ENCODE measurements at places on chromosomes 11 and 22. TPM values are rescaled to one million over a fixed set of nuclear protein-coding genes. Genes with fewer than 3 reads are reported as not detected.

GRCh38 chr11:66361502-66361941, 10.0 kb downstream of the SLC29A2 start:
- H3K27me3 ChIP-seq: no peaks in the 10 kb centered on the region
- no peak for DNase-seq
- H3K27ac ChIP-seq: no peak overlapping the region
- H3K36me3 ChIP-seq: peaks cover 4% of the 10 kb centered on the region

DNA sequence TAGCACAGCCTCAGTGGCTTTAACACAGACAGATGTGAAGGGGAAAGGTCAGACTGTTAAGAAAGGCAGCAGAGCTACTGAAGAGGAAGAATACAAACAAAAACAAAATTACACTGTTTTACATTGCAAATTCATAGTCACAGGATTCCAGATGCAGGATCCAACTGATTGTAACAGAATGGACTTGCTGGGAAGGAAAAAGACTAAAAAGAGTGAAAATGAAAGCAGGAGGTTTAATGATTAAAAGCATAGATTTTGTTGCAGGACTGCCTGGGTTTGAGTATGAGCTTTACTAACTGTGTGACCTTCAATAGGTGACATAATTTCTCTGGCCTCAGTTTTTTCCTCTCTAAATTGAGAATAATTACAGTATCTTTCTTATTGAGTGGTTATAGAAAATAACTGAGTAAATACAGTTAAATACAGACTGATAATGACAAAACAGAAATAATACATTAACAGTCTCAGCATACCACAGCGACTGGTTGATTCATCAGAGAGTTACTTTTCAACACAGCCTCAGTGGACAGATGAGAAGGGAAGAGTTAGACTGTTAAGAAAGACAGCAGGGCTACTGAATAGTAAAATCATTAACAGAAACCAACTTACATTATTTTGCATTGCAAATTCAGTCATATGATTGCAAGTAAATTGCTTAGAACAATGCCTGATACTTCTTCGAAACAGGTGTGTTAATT, 704.2 kb upstream of the TENM4 start:
- H3K27me3 ChIP-seq: no peaks in the 10 kb centered on the region
- H3K4me1 ChIP-seq: no peaks in the 10 kb centered on the region
- no peak overlapping the region for H3K27ac ChIP-seq

DNA sequence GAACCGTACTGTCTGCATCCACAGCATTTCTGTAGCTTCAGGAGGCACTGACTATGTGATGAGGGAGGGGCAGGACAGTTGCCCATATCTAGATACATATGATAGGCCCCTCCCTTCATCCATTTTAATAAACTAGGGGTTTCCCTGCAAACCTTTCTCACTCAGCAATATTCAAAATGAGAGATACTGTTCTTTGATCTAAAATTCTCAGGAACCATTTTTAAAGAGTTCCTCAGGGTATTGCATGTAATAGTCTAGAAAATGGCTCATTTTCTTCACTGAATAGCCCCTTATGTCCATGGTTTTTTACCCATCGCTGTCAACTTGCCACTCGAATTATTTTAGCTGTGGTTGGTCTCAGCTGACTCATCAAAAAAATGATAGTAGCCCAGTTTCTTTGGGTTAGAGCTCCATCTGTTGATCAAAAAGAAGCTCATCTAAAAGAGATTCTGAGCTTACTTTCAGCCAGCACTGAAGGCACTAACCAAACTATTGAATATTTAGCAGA, 37.0 kb upstream of the DNAJB7 start:
- H3K27me3 ChIP-seq: no peaks in the 10 kb centered on the region
- DNase-seq: no peak
- H3K4me1 ChIP-seq: no peaks in the 10 kb centered on the region
- H3K36me3 ChIP-seq: peaks cover 2% of the 10 kb centered on the region
- no peak overlapping the region for H3K27ac ChIP-seq

DNA sequence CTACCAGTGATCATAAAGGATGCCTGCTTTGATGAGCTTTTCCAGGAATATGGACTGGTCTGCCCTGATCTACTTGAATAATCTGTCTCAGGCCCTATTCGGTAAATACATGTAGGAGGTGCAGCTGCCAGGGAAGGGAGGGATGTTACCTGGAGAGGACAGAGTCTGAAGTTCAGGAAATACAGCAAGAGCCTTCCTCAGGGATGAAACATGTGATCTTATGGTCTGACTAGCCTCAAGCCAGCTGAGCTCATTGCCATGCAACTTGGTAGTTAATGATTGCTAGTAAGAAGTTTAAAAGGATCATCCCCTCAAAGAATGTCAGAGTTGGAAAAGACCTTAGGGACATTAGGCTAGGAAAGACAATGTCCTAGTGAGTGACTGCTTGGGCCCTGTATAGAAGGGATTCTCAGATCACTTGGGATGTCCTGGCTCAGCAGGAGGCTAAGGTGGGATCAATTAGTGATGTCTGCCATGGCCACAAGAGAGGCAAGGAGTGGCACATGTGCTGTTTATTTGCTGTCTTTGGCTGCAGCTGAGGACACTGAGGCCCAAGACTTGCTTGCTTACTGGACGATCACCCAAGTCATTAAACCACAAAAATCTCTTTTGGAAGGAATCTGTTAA, 18.5 kb downstream of the PTPRJ start:
- no peaks in the 10 kb centered on the region for H3K36me3 ChIP-seq
- DNase-seq: no peak
- H3K4me1 ChIP-seq: peaks cover 29% of the 10 kb centered on the region
- H3K27ac ChIP-seq: peak overlapping the region; percentile 82

- no peak overlapping the region for H3K4me3 ChIP-seq
- no peaks in the 10 kb centered on the region for H3K36me3 ChIP-seq
- H3K27ac ChIP-seq: no peak overlapping the region
- no peaks in the 10 kb centered on the region for H3K4me1 ChIP-seq
Observed at GRCh38 chr11:44047298-44047697, 483 bp upstream of the ACCSL start.

- H3K4me1 ChIP-seq: peaks cover 27% of the 10 kb centered on the region
- no peaks in the 10 kb centered on the region for H3K27me3 ChIP-seq
- peak; percentile 72 for DNase-seq
- H3K36me3 ChIP-seq: peaks cover 3% of the 10 kb centered on the region
- peak overlapping the region; percentile 88 for H3K4me3 ChIP-seq
Observed at GRCh38 chr11:57514538-57515331, 767 bp downstream of the SLC43A1 start.

GRCh38 chr11:115623021-115623451, 118.8 kb upstream of the CADM1 start:
- H3K4me3 ChIP-seq: no peak overlapping the region
- H3K4me1 ChIP-seq: no peaks in the 10 kb centered on the region
- no peak overlapping the region for H3K27ac ChIP-seq
- no peak for DNase-seq
- no peaks in the 10 kb centered on the region for H3K36me3 ChIP-seq

GRCh38 chr11:29300420-29300819, 716.4 kb downstream of the KCNA4 start:
- no peaks in the 10 kb centered on the region for H3K36me3 ChIP-seq
- no peak overlapping the region for H3K27ac ChIP-seq
- DNase-seq: no peak
- H3K4me3 ChIP-seq: no peak overlapping the region
- peaks cover 12% of the 10 kb centered on the region for H3K4me1 ChIP-seq

DNA sequence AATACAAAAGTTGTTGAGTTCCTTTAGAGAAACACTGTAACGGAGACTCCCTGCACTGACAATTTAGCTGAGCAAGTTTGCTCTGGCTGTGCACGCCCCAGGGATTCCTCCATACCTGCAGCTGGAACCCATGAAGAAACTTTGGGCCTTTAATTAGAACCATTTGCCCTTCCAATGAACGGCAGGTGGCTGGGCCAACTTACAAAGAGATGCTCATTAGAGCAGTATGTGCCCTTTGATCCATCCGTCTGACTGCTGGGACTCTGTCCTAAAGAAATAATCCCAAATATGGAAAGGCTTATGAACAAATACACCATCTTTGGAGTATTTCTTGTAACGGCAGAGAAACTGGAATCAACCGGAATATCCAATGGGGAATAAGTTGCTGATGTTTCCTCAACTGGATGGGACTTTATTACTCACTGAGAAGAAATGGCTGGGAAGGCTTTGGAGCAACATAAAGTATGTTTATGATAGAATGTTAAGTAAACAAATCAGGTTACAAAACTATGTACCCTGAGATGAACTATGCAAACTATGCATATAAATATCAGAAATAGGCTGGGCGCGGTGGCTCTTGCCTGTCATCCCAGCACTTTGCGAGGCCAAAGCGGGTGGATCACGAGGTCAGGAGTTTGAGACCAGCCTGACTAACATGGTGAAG, 24.4 kb upstream of the FBLN1 start:
- no peak overlapping the region for H3K4me3 ChIP-seq
- no peak for DNase-seq
- no peak overlapping the region for H3K27ac ChIP-seq
- no peaks in the 10 kb centered on the region for H3K4me1 ChIP-seq

GRCh38 chr22:37610480-37611129, 2.0 kb downstream of the GGA1 start:
- peak overlapping the region; percentile 33 for H3K27ac ChIP-seq
- H3K36me3 ChIP-seq: peaks cover 2% of the 10 kb centered on the region
- H3K27me3 ChIP-seq: no peaks in the 10 kb centered on the region

GRCh38 chr11:63179432-63180041, 35.5 kb upstream of the SLC22A24 start:
- H3K27ac ChIP-seq: no peak overlapping the region
- peaks cover 53% of the 10 kb centered on the region for H3K36me3 ChIP-seq
- no peaks in the 10 kb centered on the region for H3K4me1 ChIP-seq
- DNase-seq: no peak

- H3K27ac ChIP-seq: peak overlapping the region; percentile 99
- peaks cover 21% of the 10 kb centered on the region for H3K4me1 ChIP-seq
- H3K36me3 ChIP-seq: peaks cover 18% of the 10 kb centered on the region
- H3K4me3 ChIP-seq: peak overlapping the region; percentile 93
- no peaks in the 10 kb centered on the region for H3K27me3 ChIP-seq
Observed at GRCh38 chr22:38755155-38755910, 465 bp downstream of the SUN2 start.

- no peak for DNase-seq
- H3K4me1 ChIP-seq: no peaks in the 10 kb centered on the region
- H3K4me3 ChIP-seq: no peak overlapping the region
Observed at GRCh38 chr22:44311104-44311854, 1.5 kb downstream of the SHISAL1 start.

- no peak for DNase-seq
- H3K4me3 ChIP-seq: peak overlapping the region; percentile 51
- no peak overlapping the region for H3K27ac ChIP-seq
- H3K4me1 ChIP-seq: peaks cover 22% of the 10 kb centered on the region
Observed at GRCh38 chr11:111541254-111542061, 938 bp downstream of the LAYN start.

- peaks cover 17% of the 10 kb centered on the region for H3K4me1 ChIP-seq
- no peaks in the 10 kb centered on the region for H3K27me3 ChIP-seq
- H3K36me3 ChIP-seq: no peaks in the 10 kb centered on the region
- no peak overlapping the region for H3K4me3 ChIP-seq
Observed at GRCh38 chr22:31947296-31947695, 3.0 kb downstream of the YWHAH start.

- H3K27me3 ChIP-seq: no peaks in the 10 kb centered on the region
- H3K36me3 ChIP-seq: peaks cover 2% of the 10 kb centered on the region
- peak overlapping the region; percentile 44 for H3K4me3 ChIP-seq
- peak; percentile 74 for DNase-seq
- peak overlapping the region; percentile 96 for H3K27ac ChIP-seq
- peaks cover 45% of the 10 kb centered on the region for H3K4me1 ChIP-seq
Observed at GRCh38 chr11:66289548-66290329, 796 bp upstream of the YIF1A start.

- H3K27me3 ChIP-seq: no peaks in the 10 kb centered on the region
- no peaks in the 10 kb centered on the region for H3K36me3 ChIP-seq
- no peak overlapping the region for H3K27ac ChIP-seq
- no peak overlapping the region for H3K4me3 ChIP-seq
- H3K4me1 ChIP-seq: no peaks in the 10 kb centered on the region
Observed at GRCh38 chr11:57539342-57539741, 1.9 kb downstream of the SMTNL1 start.

DNA sequence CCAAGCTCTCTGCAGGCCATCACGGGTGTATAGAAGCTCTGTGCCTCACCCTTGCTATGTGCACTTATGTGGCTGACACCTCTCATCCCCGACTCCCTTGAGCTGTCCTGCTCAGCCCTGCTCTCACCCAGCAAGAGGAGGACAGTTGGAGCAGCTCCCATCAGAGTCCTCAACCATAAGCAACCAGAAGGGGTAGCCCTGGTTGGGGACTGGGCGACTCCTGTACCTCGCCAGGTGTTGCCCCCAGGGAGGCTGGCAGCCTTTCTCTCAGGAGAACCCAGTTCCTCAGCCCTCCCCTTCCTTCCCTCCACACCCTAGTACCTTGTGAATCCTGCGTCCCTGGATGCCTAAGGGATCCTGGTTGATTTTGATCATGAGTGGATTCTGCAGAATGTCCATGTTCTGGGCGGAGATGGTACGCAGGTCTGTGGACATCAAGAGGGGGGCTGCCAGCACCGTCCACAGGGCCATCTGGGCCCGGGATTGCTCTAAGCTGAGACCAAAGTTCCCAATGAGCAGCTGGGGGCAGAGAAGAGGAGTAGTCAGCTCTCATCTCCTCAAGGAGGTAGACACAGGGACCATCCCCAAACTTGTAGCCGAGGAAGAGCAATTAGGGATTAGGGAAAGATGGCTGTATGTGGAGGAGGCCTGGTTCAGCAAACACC, 8.0 kb downstream of the NAGA start:
- peaks cover 29% of the 10 kb centered on the region for H3K36me3 ChIP-seq
- DNase-seq: no peak
- H3K27me3 ChIP-seq: no peaks in the 10 kb centered on the region
- no peak overlapping the region for H3K27ac ChIP-seq

- no peak overlapping the region for H3K4me3 ChIP-seq
- DNase-seq: no peak
- H3K4me1 ChIP-seq: no peaks in the 10 kb centered on the region
- H3K27ac ChIP-seq: no peak overlapping the region
Observed at GRCh38 chr11:105574974-105575373, 34.9 kb upstream of the GRIA4 start.

GRCh38 chr11:63680834-63681320, 423 bp upstream of the RTN3 start:
- H3K27ac ChIP-seq: peak overlapping the region; percentile 97
- no peaks in the 10 kb centered on the region for H3K27me3 ChIP-seq
- peaks cover 17% of the 10 kb centered on the region for H3K4me1 ChIP-seq
- no peak for DNase-seq
- no peaks in the 10 kb centered on the region for H3K36me3 ChIP-seq

DNA sequence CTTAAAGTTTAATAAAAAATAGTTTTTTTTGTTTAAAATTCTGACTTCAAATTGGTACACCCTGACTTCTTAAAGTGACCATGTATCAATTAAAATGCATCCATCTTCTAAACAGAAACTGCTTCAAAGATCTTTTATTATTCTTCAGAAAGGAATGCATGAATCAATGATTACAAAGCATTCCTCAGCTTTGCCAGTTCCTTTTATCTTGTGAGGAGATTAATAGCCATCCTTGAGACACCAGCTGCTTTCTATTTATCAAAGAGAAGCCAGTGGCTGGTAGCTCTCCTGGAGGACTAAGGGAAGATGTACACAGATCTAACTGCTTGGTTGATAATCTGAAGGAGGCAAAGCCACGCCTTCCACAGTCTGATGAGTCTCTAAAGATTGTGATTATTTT, 2222.5 kb downstream of the LRRC4C start:
- H3K27me3 ChIP-seq: no peaks in the 10 kb centered on the region
- no peak overlapping the region for H3K27ac ChIP-seq
- no peaks in the 10 kb centered on the region for H3K36me3 ChIP-seq
- no peak overlapping the region for H3K4me3 ChIP-seq
- no peak for DNase-seq

Gene TYR
- total RNA-seq: not detected

Gene CRYBB3
- total RNA-seq: not detected

Gene PARVA
- 3.1 TPM for total RNA-seq

Gene OR52E8
- not detected for total RNA-seq

Gene TRPM5
- not detected for total RNA-seq

Gene ANGPTL5
- not detected for total RNA-seq

Gene TMEM45B
- 6.3 TPM for total RNA-seq

Gene CTSD
- 374 TPM for total RNA-seq

Gene NAALAD2
- total RNA-seq: 3.3 TPM

Gene IL17REL
- not detected for total RNA-seq

Gene OR5B21
- total RNA-seq: not detected

All from liver (tissue), 10 donors.